Gastroesophageal sphincter (tissue), 4 donors: ENCODE measurements at places on chromosomes 7 and 10. TPM values are rescaled to one million over a fixed set of nuclear protein-coding genes. Genes with fewer than 3 reads are reported as not detected.

GRCh38 chr10:48363617-48364355 lies 57.3 kb downstream of the MAPK8 start:
- no peak for ATAC-seq

GRCh38 chr10:88735661-88736060 lies 24.2 kb upstream of the LIPN start:
- no peak for ATAC-seq

- ATAC-seq, result no peak
Observed at GRCh38 chr7:155283565-155284194, 14.0 kb upstream of the INSIG1 start.

DNA sequence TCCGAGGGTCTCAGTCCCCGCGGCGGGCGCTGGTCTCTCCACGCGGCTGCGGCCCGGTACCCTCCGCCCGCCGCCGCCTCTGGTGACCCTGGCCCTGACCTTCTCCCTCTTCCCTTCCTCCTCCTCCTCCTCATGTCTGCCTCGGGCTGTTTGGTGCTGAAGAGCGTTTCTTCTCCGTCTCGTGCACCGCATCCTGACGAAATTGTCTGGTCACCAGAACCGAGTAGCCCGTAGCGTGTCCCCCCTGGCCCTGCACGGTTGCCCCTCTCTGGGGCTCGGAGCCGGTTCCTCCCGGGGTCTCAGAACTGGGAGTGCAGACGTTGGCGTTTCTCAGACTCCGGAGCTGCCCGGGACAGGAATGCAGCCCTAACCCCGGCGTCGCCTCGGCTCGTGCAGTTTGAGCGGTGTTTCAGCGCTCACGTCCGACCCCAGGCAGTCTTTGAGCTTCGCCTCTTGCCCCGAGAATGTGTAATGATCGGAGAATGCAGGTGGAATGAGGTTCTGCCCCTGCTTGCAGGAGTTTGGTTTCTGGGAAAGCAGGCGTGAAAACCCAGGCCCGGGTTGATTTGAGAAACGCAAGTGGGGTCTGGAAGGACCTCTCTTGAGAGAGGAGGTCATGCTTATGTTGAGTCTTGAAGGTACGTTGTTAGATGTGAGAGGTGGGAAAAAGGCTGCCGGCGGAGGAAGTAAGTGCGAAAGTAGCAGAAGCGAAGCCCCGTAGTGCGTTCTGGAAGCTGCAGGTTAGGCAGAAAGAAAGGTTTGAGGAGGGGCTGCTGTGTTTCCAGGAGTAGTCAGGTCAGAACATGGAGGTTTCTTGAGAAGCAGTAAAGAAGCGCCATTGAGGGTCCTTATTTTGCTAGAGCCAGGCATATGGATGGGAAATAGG lies 743 bp downstream of the RBM17 start:
- ATAC-seq, result no peak

DNA sequence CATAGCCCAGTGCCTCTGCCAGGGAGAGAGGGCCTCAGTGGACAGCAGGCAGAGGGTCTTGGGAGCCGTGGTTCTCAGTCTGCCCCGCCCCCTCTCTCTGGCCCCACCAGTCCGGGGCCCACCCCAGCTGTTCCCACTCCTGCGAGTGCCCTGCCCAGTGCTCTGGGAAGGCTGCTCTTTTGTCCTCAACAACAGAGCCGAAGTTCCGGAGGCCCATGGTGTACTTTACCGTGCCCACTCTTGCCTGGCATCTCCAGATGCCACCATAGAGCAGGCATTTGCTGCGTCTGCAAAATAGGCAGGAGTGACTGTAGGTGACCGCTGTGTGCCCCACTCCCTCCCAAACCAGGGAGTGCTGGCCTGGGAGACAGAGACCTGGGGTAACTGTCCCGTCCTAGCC lies 29.3 kb upstream of the PCBD1 start:
- ATAC-seq, result no peak

- no peak for ATAC-seq
Observed at GRCh38 chr7:28018856-28019465, 161.6 kb downstream of the JAZF1 start.

DNA sequence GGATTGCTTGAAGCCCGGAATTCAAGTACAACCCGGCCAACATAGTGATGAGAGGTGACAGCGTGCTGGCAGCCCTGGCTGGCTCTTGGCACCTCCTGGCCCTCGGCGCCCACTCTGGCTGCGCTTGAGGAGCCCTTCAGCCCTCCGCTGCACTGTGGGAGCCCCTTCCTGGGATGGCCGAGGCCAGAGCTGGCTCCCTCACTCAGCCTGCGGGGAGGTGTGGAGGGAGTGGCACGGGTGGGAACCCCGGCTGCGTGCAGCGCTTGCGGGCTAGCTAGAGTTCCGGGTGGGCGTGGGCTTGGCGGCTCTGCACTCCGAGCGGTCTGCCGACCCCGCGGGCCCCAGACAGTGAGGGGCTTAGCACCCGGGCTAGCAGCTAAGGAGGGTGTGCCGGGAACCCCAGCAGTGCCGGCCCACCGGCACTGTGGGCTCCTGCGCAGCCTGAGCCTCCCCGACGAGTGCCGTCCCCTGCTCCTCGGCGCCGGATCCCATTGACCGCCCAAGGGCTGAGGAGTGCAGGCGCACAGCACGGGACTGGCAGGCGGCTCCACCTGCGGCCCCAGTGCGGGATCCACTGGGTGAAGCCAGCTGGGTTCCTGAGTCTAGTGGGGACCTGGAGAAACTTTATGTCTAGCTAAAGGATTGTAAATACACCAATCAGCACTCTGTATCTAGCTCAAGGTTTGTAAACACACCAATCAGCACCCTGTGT lies 12.1 kb upstream of the RNF216 start:
- no peak for ATAC-seq

DNA sequence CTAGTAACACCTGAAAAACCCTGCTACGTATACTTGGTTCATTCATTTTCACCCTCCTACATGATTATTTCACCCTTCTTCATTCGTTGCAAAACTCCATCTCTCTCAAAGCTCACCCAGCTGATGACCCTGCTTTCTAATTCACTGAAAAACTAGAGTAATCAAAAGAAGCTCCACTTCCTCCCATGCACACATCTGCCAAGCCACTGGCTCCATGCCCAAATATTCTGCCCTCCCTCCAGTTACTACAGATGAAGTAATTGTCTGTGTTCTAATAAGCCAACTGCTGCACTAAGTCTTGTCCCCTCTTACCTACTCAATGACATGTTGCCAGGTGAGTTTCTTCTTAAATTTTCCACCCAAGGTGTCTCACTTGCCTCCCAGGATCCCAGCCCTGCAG lies 96.9 kb upstream of the CCDC71L start:
- no peak for ATAC-seq

The CHST12 gene
- 11.4 TPM for total RNA-seq

The MACC1 gene
- under 0.01 TPM for total RNA-seq

The SUGCT gene
- total RNA-seq, result 17.3 TPM
